LHCN-M2 (cell line): ENCODE measurements at places on chromosomes 16 and 17. TPM values are rescaled to one million over a fixed set of nuclear protein-coding genes. Genes with fewer than 3 reads are reported as not detected.

The ABCA6 gene
- total RNA-seq: 0.17 and 0.38 TPM in 2 replicates

The HAS3 gene
- 0.23 and 0.71 TPM in 2 replicates for total RNA-seq

GRCh38 chr17:41258406-41258805, 3.2 kb downstream of the KRTAP9-9 start:
- DNase-seq: no peak

DNA sequence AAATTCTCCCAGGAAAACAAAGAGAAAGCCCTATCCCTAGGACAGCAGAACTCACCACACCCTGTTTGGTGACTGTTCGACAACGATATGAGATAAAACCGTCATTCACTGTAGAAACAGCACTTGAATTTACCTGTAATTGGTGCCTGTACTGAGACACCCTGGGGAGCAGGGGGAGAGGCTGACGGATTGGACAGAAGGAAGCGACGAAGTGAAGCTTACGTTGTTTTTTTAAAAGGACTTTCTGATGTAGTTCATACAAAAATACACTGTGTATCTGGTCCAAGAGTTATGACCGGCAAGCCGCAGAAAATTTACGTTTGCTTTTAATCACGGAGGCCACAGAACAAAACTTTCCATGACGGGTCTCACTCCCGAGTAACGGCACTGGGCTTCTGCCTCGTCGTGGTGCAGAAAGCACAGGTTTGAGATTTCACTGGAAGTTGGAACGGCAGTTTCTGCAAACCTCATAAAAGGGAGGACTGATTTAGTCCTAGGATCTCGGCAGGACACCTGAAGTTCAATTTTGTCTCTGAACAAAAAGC, 9.7 kb downstream of the NXN start:
- no peak for DNase-seq
